ENCODE measurements at places on chromosomes 5 and 9. TPM values are rescaled to one million over a fixed set of nuclear protein-coding genes. Genes with fewer than 3 reads are reported as not detected.

DNA sequence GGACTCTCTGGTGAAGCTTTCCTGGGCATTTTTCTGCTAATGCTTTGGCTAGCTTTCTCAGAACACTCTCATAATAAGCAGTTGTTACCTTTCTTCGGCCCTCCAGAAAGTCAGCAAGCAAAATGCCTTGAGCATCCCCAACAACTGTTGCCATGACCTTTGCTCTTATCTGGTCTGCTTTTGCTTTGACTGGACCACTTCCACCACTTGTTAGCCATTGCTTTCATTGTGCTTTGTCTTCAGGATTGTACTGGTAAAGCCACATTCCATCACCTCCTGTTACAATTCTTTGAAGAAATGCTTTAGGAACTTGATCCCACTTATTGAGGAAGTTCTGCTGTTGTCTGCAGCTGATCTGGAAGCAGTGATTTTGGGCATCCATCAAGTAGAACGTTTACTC, 35.7 kb downstream of the RAD50 start:
- no peak for DNase-seq

Gene EXOSC2
- total RNA-seq: 23.0 TPM

DNA sequence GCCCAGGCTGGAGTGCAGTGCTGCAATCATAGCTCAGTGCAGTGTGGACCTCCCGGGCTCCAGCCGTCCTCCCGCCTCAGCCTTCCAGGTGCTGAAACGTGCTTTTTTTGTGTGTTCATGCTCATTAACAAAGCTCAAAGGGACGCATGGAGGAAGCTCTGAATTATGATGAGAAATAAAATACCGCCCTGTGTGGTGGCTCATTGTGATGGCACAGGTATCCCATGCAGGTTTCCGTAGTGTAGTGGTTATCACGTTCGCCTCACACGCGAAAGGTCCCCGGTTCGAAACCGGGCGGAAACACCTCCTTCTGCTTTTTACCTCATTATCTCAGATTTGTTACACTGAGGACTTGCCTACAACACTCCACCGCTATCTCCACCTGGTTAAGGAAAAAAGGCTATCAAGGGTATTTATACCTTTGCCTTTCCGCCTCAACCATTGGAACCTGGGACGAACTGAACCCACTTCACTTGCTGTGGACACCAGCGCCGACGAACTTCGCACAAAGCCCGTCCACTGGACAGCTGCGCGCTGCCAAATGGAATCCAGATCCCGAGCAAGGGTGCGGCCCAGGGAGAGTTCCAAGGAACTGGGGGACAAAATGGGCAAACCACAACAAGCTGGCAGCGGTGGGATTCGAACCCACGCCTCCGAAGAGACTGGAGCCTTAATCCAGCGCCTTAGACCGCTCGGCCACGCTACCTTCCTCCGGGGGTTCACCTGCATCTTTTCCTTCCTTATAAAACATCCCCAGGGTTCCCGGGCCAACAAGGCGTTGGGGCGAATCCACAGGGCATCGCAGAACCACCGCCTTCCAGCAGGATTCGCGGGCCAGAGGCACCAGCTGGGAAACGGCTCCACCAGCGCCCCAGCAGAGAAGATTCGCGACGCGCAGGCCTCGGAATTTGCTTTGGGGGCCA, 26.3 kb downstream of the OR2V2 start:
- DNase-seq: no peak

Gene MARCOL
- not detected for total RNA-seq
